ENCODE measurements at places on chromosomes 7 and 10.

DNA sequence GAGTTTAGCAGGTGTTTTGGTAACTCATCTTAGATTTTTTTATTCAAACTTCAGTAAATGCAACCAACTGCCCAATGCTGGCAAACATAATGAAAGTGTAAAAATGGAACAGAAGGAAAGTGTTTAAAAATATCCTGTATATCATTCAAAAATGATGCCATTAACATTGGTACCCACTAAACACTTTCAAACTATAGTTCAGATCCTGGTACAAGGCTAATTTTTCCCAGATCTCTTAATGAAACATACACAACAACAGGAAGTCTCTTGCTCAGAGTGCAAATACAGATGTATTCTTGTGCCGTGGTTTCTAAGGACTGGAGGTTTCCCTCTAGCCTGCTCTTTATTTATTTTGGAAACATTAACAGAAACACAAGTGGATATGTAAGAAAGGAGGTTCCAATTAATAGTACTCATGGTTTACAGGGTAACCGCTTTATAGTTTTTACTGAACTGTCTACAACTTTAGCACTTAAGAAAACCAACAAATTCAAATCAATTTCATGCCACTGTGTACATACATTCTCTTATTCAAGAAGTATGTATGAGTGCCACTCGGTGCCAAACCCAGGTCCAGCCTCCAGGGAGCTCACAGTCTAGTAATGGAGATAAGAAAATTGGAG, 176.0 kb upstream of the AKR1E2 start:
- DNase-seq, result no peak

GRCh38 chr7:18041191-18041590, 13.5 kb upstream of the PRPS1L1 start:
- DNase-seq, result no peak

- no peak for DNase-seq
These were observed 188.5 kb upstream of the AGR3 start for GRCh38 chr7:17070231-17070708.

DNA sequence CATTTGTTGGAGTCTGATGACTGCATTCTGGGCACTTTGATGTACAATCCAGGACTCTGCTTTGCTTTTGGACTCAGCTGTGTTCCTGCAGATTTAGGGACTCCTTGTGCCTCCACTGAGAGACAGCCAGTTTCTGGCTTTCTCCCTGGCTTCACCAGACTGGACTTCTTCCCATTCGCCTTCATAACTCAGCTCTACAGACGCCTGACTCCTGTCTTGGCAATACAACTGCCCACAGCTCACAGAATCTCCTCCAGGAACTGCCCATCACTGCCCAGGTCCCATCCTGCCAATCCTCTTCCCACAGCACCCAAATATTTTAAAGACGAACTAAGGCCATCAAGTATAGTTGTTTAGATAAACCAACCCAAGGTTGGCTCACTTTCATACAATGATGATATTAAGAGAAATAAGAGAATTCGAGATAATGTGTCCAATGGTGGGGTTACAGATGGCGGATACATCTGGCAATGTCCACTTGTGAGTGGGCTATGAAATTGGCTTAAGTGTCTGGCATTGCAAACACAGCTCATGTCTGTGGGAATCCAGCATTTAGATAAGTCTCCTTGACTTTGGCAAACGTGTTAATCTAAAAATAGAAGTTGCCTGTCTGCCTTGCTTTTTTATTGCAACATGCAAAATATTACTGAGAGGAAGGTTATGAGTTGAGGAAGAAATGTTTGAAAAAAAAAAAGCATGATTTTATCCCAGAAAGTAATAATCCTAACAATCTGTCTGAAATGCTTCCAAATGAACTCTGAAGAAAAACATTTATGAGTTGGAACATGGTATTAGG, 95.1 kb downstream of the ITGA8 start:
- peak; percentile 0 for DNase-seq

- DNase-seq, result no peak
These were observed 247.9 kb upstream of the PCDH15 start for GRCh38 chr10:55048830-55049498.

GRCh38 chr7:69814421-69814962, 216.2 kb downstream of the AUTS2 start:
- no peak for DNase-seq

DNA sequence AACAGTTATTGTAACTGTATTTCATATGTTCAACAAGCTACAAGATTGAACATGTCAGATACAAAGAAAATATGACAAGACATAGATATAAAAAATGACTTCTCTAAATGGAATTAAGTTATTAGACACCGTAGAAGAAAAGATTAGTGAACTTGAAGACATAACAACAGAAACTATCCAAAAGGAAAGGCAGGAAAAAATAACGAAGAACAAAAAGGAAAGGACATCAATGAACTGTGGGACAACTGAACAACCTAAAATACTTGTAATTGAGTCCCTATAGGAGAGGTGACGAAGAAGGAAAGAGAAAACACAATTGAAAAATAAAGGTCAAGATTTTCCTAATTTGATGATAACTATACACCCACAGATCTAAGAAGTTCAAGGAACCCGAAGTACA, 32.3 kb downstream of the UPF2 start:
- DNase-seq, result no peak

DNA sequence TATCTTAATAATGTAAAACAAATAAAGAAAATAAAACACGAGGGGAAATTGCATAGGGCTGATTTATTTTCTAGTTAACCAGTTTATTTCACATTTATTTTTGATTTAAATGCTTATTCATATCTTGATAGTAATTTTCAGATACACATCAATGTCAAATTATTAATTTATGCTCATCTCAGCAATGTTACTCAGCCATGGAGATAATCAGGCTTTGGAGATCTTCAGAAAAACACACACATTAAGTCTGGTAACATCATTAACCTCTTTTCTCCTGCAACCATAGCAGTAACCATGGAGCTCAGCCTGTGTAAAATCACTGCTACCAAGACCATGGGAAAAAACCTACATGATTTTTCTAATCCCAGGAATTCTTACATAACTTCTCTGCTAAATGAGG, 31.9 kb upstream of the TBX20 start:
- no peak for DNase-seq

DNA sequence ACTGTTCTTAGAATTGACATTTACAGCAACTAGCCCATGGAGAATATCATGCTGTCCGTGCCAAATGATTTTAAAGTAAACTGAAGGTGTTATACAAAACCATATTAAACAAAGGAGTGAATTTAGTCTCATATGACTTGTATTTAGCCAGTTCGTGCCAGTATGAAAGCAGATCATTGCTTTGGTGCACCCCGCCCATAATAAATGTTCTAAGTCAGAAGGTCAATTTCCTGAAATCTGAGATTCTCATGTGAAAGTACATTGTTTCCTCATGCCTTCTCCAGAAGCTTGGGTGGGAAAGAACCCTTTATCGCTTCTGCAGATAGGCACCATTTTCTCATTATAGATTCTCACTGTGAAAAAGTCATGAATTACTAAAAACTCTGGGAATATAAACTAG, 106.4 kb downstream of the CAMK1D start:
- no peak for DNase-seq

- DNase-seq, result no peak
These were observed 80.6 kb downstream of the GLI3 start for GRCh38 chr7:42156291-42156865.

DNA sequence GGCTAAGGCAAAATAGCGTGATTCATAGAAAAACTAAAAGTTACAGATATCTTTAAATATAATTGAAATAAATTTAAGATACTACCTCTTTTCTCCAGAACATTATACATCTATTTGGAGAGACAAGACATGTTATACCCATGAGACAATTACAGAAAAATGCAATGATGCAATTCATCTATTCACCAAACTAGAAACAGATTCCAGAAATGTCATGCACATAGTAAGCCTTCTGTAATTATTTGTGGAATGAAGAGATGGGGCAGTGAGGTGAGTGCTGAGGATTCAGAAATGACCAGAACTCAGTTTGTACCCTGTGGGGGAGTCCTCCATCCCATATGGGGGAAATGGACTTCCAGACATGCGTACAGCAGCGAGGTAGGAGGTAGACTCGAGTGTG, 99.4 kb downstream of the MKX start:
- DNase-seq, result no peak

DNA sequence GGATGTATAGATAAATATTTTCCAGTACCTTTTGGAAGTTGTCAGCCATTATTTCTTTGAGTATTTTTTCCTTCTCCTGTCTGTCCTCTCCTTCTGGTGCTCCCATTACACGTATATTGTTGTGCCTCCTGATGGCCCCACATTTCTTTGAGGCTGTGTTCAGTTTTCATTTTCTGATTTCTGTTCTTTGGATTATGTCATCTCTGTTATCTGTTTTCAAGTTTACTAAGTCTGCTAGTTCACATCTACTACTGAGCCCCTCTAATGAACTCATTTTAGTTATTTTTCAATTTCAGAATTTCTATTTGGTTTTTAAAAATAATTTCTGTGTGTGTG, 16.3 kb downstream of the RBM33 start:
- no peak for DNase-seq

GRCh38 chr10:9452056-9452455, 1397.6 kb downstream of the GATA3 start:
- DNase-seq, result no peak

GRCh38 chr7:148664324-148664723, 34.4 kb upstream of the CUL1 start:
- no peak for DNase-seq

- DNase-seq, result no peak
These were observed 108.2 kb downstream of the PTPN20 start for GRCh38 chr10:47019155-47020145.

DNA sequence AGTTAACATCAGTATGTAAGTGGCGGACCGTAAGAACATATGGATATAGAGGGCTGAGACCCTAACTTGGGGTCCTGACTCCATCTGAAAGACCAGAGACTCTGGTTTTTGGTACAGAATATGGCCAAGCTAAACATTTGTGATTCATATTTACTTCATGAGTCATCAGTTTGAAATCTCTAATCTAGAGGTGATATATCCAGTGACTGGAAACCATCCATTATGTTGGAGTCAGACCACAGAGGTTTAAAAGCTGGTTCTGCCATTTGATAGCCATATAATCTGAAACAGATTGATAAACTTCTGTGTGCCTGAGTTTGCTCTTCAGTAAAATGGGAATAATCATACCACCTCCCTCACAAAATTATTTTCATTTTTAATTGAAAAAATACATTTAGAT, 505.3 kb downstream of the SORCS3 start:
- DNase-seq, result no peak

DNA sequence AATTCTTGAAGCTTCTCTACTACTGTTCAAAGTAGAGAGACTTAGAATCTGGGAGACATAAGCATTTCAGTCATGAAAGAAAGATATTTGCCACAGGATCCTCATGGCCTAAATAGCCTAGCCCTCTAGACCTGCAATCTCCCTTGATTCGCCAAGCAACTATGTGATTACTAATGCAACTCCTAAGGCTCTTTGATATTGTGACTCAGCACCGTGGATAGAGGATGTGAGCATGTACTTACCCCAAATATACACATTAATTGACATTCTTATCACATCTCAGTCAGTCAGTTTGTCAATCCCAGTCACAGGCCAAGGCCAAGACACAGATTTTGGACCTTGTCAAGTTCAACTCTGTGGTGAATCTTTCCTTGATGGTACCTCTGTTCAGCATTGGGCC, 42.6 kb downstream of the GPR37 start:
- DNase-seq, result no peak

- no peak for DNase-seq
These were observed 58.4 kb downstream of the DNAJB6 start for GRCh38 chr7:157395206-157395605.

DNA sequence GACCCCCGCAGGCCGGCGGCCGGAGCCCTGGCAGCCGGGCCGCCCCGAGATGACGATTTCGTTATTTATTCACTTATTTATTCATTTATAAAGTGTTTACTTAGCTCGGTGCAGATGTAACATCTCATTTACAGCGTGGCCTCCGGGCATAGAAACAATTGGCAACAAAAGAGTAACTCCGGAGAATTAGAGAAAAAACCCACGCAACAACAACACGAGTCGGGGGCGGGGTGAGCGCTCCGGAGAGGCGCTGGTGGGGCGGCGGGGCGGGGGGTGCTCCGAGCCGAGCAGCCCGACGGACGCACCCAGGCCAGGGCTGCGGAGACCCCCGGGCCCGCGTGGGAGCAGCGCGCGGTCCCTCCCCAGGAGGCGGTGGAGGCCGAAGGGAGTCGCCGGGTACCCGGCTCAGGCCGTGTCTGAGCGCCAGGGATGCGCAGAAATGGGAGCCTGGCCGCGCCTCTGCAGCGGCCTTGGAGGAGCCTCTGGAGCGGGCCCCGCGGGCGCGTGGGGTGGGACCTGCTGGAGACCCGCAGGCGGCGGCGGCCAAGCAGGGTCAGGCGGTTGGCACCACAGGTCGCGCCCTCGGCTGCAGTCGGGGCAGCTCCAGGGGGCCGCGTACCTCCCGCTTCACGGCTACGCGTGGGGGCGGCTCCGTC, 14.3 kb downstream of the UNCX start:
- peak; percentile 34 for DNase-seq

DNA sequence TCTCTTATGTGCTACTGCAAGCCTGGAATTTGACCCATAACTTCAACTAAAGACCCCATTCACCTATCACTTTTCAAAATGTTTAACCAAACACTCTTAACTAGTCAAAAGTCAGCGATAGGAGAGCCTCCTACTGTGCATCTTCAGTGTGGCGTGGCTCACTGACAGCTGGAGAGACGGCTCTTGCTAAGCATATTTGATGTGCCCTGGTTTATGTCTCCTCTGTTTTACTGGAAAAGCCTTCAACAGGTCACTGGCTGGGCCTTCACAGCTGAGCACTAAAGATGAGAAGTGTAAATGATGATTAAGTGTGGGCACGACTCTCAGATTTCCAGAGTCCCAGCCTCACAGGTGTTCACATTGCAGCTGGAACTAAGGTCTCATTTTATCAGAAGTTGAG, 472.1 kb downstream of the SEMA3D start:
- no peak for DNase-seq

- DNase-seq, result no peak
These were observed 21.7 kb upstream of the JAKMIP3 start for GRCh38 chr10:132043861-132044695.

- no peak for DNase-seq
These were observed 46.6 kb upstream of the ADGRA1 start for GRCh38 chr10:133041101-133041500.

DNA sequence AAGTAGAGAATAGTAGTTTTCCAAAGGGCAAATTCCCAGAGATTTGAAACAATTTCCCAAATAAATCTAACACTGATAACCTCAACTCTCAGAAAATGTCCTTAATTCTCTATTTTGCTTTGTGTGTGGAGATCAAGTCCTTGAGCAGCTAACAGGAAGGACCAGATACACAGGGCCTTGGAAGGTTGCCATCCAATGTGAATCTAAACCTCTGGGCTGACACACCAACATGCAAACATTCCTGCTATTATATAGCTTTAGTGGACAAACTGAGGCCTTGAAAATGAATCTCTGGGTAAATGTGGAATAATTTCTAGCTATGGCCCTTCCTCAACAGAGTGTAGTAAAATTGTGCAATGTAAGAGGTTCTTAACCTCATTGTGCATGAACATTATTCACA, 44.1 kb upstream of the PARD3 start:
- DNase-seq, result no peak

GRCh38 chr7:28547115-28547514, 134.8 kb downstream of the CREB5 start:
- no peak for DNase-seq

- DNase-seq, result no peak
These were observed 3.1 kb upstream of the ABCA13 start for GRCh38 chr7:48168159-48168558.
